ENCODE measurements at places on chromosomes 1 and 21. TPM values are rescaled to one million over a fixed set of nuclear protein-coding genes. Genes with fewer than 3 reads are reported as not detected.
A peak's percentile ranks its signal among the peaks of the same experiment; 100 is the strongest.

Gene RNU1-4
- 3,449 TPM for total RNA-seq

Gene RPTN
- total RNA-seq, result not detected

Gene IKBKE
- total RNA-seq, result 87.3 TPM

Gene RORC
- total RNA-seq, result not detected

Gene KRTAP23-1
- total RNA-seq, result not detected

Gene PTPRC
- total RNA-seq, result 906 TPM

Gene SLC45A3
- total RNA-seq, result 0.36 TPM

DNA sequence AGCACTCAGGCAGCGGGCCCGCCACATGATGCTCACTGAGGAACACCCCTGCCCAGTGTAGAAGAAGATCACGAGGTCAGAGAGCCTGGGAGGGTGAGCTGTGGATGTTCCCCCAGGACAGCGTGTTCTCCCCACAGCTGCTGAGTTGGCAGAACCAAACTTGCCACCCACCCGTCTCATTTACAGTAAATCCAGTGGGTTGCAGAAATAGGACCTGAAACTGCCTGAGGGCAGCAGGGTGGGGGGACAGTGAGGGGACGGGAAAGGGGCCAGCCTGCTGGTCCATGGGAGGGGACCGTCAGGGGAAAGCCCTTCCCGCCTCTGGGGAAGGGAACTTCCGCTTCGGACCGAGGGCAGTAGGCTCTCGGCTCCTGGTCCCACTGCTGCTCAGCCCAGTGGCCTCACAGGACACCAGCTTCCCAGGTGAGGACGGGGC is at the start of gene C1QB:
C1QB (plus strand) TSS at position 356 of the 436 bp plus-strand sequence. CDS start 6,227 bp downstream, outside the sequence.
- H3K27me3 ChIP-seq, result peaks cover 12% of the 10 kb centered on the region
- H3K4me3 ChIP-seq, result no peak within 1 kb of the TSS
- no peak within 1 kb of the TSS for H3K27ac ChIP-seq
- H3K36me3 ChIP-seq, result no peaks in the 10 kb centered on the region

- H3K27ac ChIP-seq, result peak overlapping the region; percentile 51
- H3K4me3 ChIP-seq, result peak overlapping the region; percentile 26
- DNase-seq, result no peak
- no peaks in the 10 kb centered on the region for H3K27me3 ChIP-seq
- peaks cover 11% of the 10 kb centered on the region for H3K36me3 ChIP-seq
Observed at GRCh38 chr21:37429356-37429755, 62.8 kb downstream of the DYRK1A start.

GRCh38 chr21:38388203-38388602 is 110.1 kb downstream of the ERG start:
- peaks cover 8% of the 10 kb centered on the region for H3K27me3 ChIP-seq
- no peak overlapping the region for H3K27ac ChIP-seq
- no peaks in the 10 kb centered on the region for H3K4me1 ChIP-seq
- H3K36me3 ChIP-seq, result no peaks in the 10 kb centered on the region
- no peak for DNase-seq
- no peak overlapping the region for H3K4me3 ChIP-seq

GRCh38 chr1:36023098-36023769 is 60.7 kb upstream of the TEKT2 start:
- H3K36me3 ChIP-seq, result peaks cover 16% of the 10 kb centered on the region
- no peaks in the 10 kb centered on the region for H3K4me1 ChIP-seq
- H3K27me3 ChIP-seq, result no peaks in the 10 kb centered on the region
- H3K4me3 ChIP-seq, result no peak overlapping the region
- no peak for DNase-seq
- H3K27ac ChIP-seq, result no peak overlapping the region

GRCh38 chr1:173861731-173862145 is 6.1 kb downstream of the GAS5 start:
- H3K36me3 ChIP-seq, result peaks cover 7% of the 10 kb centered on the region
- no peaks in the 10 kb centered on the region for H3K27me3 ChIP-seq
- DNase-seq, result no peak
- H3K4me1 ChIP-seq, result peaks cover 18% of the 10 kb centered on the region

- peak overlapping the region; percentile 64 for H3K27ac ChIP-seq
- no peak overlapping the region for H3K4me3 ChIP-seq
- H3K27me3 ChIP-seq, result no peaks in the 10 kb centered on the region
- peaks cover 1% of the 10 kb centered on the region for H3K4me1 ChIP-seq
Observed at GRCh38 chr1:24596401-24596880, 40.6 kb downstream of the NCMAP start.
